ENCODE measurements at places on chromosomes 5 and 9.

GRCh38 chr5:123382252-123382651 lies 41.0 kb downstream of the CEP120 start:
- no peak for DNase-seq

DNA sequence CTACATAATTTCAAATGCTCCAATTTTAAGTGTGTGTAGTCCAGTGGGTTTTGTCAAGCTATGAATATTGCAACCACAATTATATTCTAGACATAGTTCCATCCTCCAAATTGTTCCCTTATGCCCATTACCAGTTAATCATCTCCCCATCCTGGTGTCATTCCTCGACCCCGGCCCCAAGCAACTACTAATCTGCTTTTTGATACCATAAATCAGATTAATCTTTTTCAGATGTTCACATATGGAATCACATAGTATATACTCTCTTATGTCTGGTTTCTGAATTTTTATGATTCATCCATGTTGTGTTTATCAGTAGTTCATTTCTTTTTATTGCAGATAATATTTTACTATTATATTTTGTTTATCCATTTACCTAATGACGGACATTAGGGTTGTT lies 148.4 kb upstream of the RORB start:
- no peak for DNase-seq

DNA sequence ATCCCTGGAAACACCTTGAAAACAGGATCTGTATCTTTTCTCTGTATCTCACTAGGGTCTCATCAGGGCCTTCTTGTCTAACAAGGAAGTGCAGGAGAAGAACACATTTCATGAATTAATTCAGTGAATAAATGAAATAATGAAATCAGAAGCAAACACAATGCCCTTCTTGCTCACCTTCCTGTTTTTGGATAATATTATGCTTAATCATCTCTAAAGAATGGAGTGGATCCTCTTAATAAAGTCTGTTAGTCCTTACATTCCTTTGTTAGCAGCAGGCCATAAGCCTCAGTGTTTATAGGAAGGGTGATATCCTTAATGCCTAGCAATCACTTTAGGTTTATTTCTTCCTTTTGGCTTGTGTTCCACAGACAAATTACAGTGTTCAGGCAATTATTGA lies 837.1 kb upstream of the SEMA6A start:
- no peak for DNase-seq

DNA sequence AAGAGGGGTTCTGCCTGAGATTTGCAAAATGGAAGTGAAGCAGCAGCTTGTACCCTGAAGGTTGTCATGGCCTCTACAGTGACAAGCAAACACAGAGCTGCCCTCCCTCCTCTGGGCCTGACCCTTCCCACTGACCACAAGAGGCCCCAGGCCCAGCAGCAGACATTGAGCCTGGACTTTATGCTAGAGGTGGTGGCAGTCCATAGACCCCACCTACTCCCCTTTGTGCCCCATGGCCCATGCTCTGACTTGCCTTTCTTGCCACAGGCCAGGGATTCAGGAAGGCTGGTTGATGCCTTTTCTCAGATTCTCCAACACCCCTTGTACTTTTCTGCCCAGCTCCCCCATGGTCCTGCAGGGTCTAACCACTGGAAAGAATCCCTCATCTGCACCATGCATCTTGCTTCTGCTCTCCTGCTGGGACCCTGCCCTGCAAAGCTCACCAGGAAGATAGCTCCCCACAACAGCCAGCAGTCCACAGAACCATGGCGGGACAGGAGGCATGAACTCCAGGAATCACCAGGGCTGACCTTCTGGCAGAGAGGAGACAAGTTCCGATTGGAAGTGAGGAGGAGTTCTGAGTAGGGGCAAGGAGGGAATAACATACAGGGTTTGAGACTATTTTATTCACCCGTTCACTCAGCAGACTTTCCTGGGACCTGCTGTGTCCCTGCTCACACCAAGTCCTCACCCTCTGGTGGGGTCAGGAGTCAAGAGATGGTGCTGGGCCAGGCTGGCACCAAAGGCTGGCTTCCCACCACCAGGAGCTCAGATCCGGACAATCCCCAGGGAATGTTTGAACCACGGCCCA lies 263.8 kb downstream of the SYK start:
- no peak for DNase-seq

- no peak for DNase-seq
Observed at GRCh38 chr9:18314316-18314715, 159.6 kb upstream of the ADAMTSL1 start.

GRCh38 chr5:141567513-141568117 lies 51.2 kb downstream of the DIAPH1 start:
- no peak for DNase-seq

DNA sequence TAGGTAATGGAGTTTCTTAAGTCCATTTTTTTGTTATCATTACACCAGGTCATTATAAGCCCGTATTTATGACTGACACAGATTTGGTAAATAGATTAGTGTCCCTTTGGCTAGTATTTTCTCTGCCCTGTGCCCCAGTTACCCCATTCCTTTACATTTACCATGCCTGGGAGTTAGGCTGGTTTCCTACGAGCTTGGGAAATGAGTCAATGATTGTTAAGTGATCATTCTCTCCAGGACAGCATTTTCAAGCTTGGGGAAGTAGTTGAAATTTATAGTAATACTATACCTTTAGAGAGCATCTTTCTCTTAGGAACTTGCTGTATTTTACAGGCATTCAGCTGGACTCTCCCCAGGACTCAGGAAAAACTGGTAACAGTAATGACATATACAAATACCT lies 573.1 kb downstream of the TLE4 start:
- no peak for DNase-seq

DNA sequence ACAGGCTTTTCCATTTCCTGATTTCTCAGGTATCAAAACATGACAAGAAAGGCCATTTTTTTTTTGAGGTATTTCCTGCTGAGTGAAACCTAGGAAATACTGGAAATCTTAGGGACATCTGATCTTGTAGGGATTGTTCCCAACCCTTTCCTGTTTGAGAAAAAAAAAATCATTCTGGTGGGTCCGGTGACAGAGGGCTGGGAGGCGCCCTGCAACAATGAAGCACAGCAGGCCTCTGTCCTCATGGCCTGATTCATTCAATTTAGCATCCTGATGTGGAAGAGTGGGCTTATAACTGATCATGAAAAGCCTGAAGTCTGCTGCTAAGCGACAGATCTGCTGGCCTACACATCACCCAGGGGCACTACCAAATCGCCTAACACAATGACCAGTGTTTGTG lies 3.0 kb upstream of the C9orf153 start:
- DNase-seq: no peak

DNA sequence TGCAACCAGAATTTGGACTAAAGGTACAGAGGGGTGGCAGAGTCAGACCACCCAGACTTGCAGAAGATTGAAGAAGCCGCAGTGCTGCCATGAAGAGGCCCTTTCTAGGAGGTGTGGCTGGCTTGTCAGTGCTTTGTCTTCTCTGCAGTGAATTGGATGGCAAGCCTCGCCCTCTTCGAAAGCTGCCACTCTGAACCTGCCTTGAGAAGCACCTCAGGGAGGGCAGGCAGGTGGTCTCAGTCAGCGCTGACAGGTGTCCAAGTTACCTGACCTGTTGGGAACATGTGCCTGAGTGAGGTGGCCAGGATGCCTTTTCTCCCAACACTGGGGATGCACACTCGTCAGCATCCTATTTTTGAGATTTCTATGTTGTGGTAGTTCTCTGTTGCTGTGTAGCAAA lies 6.2 kb downstream of the TENT4A start:
- no peak for DNase-seq

DNA sequence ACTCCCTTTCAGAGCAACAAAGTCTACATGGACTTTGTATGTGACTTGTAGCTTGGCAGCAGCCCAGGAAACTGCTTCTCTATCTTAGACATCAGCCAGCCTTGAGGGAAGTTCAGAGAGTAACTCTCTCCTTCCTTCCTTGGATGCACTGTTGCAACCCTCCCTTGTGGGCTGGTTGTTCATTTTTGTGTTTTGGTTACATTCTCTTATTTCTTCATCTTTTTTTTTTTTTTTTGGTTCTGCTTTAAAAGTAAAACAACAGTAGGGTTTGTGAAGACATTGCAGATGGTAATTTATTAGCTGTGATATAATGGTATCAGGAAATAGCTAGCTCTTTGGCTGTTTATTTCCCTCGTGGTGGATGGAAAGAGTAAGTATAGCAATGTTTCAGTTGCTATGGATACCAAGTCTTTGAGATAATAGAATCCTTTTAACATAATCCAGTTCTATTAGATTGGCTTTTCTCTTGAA lies 97.9 kb upstream of the MAMDC2 start:
- DNase-seq: no peak

GRCh38 chr9:76038431-76038830 lies 148.0 kb downstream of the PCSK5 start:
- DNase-seq: no peak

DNA sequence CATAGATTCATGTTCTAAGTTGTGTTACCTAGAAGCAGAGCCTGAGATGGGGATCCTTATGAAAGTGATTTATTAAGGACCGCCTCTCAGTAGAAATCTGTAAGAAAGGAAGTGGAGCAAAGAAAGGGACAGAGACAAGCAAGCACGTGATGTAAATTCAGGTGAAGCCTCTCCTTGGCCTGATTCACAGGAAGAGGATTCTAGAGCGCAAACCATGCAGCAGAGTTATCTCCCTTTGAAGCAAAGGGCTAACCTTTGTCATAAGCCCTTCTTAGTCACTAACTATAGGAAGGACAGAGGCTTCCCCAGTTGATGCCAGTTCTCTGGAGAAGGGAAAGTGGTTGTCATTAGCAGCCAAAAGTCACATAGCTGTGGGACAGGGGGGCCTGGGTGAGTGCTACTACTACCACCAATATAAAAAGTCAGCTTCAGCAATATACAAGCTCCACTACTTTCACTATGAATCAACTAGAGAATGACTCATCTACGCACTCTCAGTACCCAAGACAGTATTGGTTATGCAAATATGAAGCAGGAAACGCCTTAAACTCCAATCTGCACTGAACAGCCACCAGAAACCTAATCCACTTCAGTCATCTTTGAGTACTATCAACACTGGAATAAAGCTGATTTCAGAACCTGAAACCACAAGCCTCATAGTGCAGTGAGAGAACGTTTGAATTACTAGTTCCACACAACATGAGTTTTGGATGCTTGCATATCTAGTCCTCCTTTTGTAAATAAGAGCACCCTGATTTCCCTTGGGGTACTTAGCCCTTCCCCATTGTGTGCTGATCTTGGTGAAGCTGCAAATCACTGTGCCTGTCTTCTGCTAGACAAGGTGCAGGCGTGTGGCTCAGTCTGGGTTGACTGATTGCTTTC lies 162.7 kb downstream of the ZNF608 start:
- no peak for DNase-seq
